ENCODE measurements at places on chromosomes 7 and 10.

- no peak for DNase-seq
These were observed 91.7 kb upstream of the CHST15 start for GRCh38 chr10:124185084-124185483.

- no peak for DNase-seq
These were observed 8.4 kb upstream of the ZNF853 start for GRCh38 chr7:6606866-6607583.

DNA sequence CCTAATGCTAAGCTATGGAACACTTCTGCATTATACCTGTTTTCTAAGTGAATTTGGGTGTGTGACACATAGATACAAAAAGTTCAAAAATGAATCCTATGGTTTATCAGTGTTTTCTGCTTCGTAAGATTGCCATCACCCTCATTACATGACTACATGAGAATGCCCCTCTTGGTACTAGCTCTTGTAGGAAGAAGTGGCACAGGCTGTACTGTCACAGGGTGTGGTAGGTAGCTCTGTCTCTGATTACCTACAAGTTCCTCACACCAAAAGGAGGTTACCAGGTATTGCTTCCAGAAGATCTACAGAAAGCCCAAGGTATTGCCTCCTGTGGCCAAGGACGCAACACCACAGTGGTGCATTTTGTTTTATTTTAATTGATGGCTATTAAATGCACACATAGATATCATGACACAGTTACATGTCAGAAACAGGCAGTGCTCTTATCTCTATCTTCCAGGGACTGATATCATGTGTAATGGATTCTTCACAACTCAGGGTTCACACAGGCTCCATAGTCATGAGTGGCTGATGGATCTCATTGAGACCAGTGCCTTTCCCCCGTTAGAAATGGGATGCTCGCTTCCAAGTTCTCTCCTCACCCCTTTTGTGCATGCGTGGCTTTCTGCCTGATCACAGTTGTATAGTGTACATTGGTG, 6.6 kb downstream of the OPTN start:
- no peak for DNase-seq

- no peak for DNase-seq
These were observed 27.4 kb downstream of the CCDC6 start for GRCh38 chr10:59878915-59879314.

DNA sequence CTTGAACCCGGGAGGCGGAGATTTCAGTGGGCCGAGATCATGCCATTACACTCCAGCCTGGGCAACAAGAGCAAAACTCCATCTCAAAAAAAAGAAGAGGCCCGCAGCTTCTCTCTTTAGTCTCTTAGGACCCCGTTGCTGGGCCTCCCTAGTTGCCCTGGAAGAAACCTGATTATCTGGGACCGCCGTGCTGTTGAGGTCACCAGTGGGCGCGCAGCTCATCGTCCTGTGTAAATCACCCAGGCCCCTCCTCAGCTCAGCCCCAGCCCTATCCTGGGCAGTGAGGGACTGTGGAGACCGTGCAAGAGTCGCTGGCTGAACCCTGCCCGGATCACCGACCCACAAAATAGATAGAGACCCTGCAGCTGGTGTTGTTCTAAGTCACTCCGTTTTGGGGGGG, 85.0 kb downstream of the UNCX start:
- DNase-seq: no peak

DNA sequence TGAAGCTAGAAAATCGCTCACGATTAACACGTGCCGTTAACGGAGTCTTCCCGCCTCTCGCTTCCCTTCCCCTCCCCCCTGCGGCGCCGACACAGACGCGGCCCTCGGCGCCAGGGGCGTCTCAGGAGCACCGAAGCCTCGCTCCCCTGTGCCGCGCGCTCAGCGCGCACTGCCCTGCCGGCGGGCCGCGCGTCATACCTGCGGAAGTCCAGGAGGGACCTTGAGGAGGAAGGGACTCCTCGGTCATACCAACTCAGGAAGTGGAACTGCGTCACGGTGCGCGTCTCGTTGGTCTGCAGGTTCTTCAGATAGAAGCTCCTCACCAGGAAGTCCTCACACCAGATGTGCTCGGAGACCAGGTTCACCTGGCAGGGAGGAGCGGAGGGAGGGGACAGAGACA, 239.6 kb downstream of the DNAJB6 start:
- no peak for DNase-seq

- no peak for DNase-seq
These were observed 41.6 kb downstream of the BMPR1A start for GRCh38 chr10:86798025-86798424.

DNA sequence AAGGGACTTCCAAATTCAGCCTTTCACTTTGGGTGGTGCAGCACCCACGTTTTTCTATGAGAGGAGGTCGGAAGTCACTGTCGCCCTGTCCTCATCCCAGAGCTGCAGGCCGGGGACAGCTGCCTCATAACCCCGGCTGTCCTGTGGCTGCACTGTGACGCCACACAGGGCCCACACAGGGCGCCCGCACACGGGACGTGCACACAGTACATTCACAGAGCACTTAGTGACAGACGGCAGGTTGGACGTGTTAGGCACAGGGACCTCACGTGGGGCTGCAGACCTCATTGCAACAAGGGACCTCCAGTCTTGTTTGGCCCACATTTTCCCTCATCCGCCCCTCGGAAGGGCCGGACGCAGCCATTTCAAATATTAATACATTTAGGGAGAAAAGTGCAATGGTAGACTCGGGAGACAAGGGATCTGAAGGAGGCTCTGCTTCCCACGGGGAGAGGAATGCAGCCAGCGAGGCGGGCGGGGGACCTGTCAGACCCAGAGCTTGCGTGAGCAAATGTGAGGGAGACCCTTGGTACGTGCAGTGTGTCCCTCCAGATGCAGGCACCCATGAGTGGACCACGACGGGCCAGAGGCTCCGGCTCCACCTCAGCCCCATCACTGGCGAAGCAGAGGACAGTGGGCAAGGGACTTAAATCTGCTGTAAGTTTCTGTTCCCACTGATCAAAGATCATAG, 86.7 kb downstream of the VOPP1 start:
- DNase-seq: no peak

DNA sequence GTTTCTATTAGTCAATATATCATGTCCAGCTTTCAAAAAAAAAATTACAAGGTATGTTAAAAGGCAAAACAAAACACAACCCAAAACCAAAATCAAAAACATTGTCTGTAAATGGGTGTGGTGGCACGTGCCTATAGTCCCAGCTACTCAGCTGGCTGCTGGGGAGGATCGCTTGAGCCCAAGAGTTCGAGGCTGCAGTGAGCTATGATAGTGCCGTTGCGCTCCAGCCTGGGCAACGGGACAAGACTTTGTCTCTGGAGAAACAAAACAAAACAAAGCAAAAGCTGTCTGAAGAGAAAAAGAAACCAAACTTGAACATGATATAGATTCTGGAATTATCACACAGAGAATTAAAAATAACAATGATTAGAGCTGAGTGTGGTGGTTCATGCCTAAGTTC, 10.3 kb upstream of the CPA5 start:
- no peak for DNase-seq

- DNase-seq: no peak
These were observed 229.6 kb downstream of the PRPF18 start for GRCh38 chr10:13816195-13816925.

- no peak for DNase-seq
These were observed 212.6 kb upstream of the FZD8 start for GRCh38 chr10:35854661-35855060.

DNA sequence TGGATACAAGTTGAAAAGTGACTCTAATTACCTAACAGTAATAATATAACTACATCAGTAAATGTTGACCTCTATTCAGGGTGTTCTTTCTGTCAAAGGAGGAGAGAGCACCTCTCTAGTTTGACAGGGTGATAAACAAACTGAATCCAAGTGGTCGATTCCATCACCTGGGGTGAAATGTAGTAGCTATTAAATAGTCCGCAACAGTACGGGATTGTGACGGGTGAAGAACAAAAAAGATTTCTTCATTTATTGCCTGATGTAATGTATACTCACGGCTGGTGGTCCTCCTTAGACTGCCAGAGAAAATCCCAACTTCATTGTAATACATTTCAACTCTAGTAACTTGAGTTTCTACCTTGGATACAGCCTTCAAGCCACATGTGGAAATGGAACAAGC, 292.5 kb upstream of the CELF2 start:
- no peak for DNase-seq

GRCh38 chr7:90596671-90597562, 796 bp downstream of the CDK14 start:
- peak; percentile 34 for DNase-seq

- no peak for DNase-seq
These were observed 597 bp downstream of the APBB1IP start for GRCh38 chr10:26438534-26439341.

- DNase-seq: no peak
These were observed 153.9 kb downstream of the BMPER start for GRCh38 chr7:34059136-34059828.

DNA sequence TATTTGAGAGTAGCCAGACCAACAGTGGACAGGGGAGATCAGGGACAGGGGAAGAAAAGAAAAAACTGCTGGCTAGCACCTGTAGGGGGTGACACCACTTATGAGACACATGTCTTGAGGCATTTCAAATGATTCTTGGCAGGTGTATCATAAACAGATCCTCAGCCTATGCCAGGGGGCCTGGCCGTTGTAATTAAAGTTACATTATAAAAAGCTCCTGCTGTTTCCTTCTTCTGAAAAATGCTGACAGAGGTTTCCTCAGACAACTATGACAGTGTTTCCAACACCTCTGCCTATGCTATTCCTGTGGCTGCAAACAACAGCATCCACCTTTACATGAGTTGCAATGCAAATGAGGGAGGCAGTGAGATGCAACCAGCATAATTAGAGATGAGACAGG, 281.0 kb upstream of the PTER start:
- no peak for DNase-seq

DNA sequence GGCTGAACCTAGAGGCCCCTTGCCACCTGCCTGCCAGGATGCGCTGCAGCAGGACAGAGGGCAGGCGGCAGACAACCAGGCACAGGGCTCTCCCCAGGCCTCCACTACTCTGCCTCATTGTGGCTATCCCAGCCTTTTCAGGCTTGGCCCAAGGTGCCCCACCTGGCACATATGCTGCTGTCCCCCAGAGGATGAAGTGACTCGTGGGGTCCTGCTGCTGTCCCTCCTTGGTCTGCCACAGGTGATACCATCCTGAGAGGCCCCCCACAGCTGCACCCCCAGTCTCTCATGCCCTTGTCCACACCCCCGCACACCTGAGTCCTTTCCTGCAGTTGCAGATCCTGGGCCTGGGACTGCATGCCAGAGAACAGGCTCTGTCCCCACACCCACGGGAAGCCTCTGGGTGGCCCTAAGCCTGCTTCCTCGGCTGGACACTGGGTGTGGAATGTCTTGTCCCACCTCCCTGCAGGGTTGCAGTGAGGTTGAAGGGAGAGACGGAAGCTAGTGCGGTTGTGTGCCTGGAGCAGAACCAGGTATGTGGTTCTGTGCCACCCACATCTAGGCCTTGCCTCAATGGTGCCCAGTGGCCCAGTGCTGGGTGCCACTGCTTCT, 55.3 kb downstream of the RASGEF1A start:
- DNase-seq: no peak

DNA sequence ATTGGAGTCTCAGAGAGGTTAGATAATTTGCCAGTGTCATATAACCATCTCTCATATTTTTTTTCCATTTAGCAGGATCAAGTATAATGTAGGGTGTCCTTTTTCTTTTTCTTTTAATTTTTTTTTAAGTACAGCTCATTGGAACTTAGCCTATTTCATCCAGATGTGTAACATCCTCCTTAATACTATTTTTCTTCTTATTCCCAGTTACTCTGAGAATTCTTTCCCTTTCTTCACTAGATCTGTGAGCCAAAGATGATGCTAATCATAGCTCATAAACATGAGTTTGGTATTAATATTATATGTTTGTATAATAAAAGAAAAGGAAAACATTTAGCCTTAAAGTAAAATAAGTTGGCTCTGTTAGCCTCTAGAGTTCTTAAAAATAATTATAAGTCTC, 32.8 kb downstream of the PPP1R9A start:
- DNase-seq: no peak
